ENCODE measurements at places on chromosomes 16 and 17.

- DNase-seq, result no peak
These were observed 913 bp downstream of the SLC13A5 start for GRCh38 chr17:6712058-6712853.

- no peak for DNase-seq
These were observed 22.2 kb upstream of the C17orf113 start for GRCh38 chr17:42072323-42073187.

- DNase-seq, result peak; percentile 18
These were observed 32.2 kb upstream of the CHMP6 start for GRCh38 chr17:80959330-80960036.

GRCh38 chr17:40615068-40615840, 32.4 kb downstream of the SMARCE1 start:
- DNase-seq, result peak; percentile 64

DNA sequence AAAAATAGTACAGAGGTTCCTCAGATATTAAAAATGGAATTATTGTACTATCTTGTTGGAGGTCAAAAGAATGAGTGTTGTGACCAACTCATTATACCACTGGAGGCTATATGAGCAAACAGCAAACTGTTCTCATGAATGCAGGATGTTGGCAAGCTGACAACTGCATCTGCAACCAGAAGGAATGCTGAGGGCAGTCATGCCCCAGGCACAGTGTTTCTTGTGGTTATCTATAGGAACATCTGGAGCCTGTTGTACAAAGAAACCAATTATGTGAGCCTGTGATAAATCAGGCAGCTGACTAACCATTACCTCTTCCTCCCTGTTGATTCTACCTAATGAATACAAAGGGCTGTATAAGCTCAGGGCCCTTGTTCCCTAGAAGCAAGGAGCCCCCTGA, 2057.1 kb downstream of the TP53TG3F start:
- DNase-seq, result no peak

DNA sequence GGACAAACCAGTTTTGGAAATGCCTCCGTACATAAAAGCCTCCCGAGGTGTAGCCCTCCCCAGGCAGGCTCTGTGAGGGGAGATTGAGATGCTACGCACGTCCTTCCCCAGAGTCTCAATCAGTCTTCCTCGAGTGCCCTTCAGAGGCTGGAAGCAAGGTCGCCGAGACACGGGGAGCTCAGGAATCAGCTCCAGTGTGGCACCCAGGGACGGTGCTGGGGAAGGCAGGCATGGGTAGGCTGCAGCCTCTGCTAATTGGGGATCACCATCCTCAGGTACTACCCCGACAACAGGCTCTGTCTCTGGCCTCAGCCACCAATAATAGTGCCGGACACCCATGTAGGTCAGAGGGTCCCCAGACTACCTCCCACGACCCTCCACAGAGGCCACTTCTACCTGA, 28.1 kb upstream of the GSG1L start:
- DNase-seq, result no peak

- no peak for DNase-seq
These were observed 32.7 kb upstream of the RPH3AL start for GRCh38 chr17:385178-385835.

DNA sequence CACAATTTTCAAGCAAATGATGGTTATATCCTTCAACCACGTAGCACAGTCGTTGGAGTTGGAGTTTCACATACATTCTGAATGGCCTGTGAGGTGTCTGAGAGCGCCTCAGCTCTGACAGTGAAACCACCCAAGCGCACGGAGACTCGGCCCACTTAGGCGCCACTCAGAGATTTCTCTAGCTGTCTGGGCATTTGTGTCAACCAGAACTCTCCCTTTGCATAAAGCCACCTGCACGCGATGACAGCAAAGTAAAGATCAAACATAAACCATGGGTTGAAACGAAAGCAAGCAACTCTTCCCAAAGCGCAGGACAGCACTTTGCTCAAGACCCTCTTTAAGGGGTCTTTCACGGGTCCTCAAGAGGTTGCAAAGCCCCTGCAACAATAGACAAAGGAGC, 533 bp downstream of the SLC6A4 start:
- no peak for DNase-seq

DNA sequence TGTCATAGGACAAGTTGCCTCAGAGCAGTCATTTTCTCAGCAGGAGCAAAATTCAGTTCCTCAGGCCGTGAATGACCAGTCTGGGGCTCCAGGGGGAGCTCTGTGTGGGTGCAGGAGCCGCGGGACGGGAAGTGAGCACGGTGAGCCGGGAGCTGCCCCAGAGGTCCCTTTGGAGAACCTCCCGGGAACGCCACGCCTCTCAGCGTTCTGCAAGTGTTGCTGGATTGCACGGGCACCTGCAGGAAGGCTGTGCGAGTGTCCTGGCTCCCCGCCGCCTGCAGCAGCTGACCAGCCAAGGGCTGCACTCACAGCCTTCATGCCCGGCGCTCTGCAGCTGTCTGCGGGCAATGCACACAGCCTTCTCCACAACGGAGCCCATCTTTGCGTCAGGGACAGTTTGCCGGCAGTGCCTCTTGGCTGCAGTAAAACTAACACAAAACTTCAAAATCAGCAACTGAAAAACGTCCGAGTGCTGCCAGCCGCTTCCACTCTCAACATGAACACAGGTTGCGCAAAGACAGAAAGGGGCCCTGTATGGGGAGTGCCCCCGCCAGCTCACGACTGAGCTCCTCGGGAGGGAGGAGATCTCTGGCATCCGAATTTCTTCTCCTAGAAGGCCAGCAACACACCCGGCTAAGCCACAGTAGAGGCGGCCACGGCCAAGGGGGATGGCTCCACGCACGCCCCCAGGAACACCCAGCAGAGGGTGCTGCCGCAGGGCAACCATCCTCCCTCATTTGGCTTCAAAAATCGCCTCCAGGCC, 16.0 kb downstream of the NDUFAF8 start:
- DNase-seq, result peak; percentile 90

- no peak for DNase-seq
These were observed 212.5 kb upstream of the N4BP1 start for GRCh38 chr16:48822431-48822830.

GRCh38 chr17:80873307-80873951, 118.2 kb upstream of the CHMP6 start:
- no peak for DNase-seq

DNA sequence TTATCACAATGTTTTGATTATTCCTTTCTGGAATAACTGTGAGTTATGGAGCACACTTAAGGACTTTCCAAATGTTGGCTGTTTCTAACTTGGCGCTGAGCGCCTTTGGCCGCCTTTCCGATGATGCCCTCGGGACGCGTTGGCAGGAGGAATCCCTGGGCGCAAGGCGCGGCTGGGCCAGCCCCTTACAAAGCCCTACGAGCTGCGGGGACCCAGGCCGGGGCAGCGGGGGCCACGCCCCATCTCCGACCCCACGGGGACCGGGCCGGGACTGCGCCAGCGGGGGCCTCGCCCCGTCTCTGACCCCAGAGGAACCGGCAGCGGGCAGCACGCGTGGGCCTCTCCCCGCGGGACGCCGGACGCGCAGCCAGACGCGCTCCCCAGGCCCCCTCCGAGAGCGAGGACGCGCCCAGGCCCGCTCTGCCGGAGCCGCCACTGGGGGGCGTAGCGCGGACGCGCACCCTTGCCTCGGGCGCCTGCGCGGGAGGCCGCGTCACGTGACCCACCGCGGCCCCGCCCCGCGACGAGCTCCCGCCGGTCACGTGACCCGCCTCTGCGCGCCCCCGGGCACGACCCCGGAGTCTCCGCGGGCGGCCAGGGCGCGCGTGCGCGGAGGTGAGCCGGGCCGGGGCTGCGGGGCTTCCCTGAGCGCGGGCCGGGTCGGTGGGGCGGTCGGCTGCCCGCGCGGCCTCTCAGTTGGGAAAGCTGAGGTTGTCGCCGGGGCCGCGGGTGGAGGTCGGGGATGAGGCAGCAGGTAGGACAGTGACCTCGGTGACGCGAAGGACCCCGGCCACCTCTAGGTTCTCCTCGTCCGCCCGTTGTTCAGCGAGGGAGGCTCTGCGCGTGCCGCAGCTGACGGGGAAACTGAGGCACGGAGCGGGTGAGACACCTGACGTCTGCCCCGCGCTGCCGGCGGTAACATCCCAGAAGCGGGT, at the start of gene GAA:
GAA (plus strand) TSS at position 571 of the 935 bp plus-strand sequence. CDS start 3,006 bp downstream, outside the sequence.
- peak; percentile 87 for DNase-seq

DNA sequence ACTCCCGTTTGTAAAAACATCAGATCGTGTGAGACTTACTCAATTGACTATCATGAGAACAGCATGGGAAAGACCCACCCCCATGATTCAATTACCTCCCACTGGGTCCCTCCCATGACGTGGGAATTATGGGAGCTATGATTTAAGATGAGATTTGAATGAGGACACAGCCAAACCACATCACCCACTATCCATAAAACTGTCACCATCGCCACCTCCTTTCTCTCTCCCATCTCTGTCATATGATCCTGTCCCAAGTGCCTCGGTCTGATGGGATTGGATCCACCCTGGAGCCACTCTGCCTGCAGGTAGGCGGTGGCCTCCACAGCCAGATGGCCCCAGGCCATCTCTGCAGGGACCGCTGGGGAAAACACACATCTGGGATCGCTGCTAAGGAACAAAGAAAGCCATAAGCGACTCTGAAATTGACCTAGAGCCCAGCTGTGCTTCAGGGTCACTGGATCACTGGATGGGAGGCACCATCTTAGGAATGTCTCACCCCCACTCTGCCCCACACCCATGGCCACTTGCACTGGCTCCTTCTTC, 61.2 kb downstream of the TMEM186 start:
- DNase-seq, result no peak

DNA sequence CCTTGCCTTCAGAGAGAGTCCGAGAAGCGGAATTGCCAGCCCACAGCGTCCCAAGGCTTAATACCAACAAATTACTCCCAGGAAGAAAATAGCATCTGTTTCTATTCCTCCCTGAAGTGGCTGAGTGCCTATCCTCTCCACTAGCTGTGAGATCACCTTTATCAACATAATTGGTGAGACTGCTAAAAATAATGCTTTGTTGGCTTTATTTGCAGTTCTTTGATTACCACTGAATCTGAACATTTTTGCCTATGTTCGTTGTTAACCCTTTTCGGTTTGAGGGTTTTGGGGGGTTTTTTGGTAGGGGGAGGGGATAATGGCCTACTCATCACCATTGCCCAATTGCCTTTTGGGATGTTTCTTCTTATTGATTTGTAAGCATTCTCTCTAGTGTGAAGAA, 31.0 kb downstream of the MMP15 start:
- no peak for DNase-seq

- no peak for DNase-seq
These were observed 18.4 kb downstream of the ZP2 start for GRCh38 chr16:21192991-21193390.

GRCh38 chr16:57159447-57159846, 26.4 kb downstream of the PSME3IP1 start:
- DNase-seq, result no peak

- no peak for DNase-seq
These were observed 17.1 kb downstream of the PLEKHG4 start for GRCh38 chr16:67296420-67296819.

- DNase-seq, result no peak
These were observed 52.8 kb downstream of the SLFN5 start for GRCh38 chr17:35295686-35296085.

GRCh38 chr17:49005140-49005539, 8.0 kb downstream of the IGF2BP1 start:
- DNase-seq, result no peak

DNA sequence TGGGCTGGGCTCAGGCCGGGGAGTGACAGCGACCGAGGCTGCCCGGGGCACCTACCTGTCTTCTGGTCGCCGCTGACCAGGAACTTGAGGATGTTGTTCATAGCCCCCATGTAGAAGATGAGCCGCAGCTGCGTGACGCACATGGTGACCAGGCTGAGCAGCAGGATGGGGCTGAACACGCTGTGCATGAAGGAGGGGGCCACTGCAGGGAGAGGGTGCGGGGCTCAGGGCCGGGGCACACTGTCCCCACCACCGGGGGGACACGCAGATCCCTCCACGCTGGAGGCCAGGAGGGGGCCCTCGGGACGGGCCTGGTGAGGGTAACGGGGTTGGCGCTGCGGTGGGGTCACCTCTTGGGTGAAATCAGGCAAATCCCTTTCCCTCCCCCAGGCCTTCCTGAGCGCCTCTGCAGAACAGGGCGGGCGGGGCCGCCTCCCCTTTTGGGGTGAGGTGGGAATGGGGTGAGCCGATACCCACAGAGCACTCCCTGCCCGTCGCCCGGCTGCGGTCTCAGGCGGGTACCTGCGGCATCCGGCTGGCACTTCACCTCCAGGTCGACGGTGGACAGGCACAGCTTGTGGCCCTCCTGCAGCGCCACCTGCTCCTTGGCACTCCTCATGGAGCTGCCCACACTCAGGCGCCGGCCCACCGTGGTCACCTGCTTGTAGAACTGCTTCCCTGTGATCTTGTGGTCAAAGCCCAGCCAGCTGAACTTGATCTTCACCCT, 28.3 kb upstream of the PITPNA start:
- DNase-seq, result no peak
